Activated effector memory CD4-positive, alpha-beta T cell treated with Interleukin-2 at 50 U/mL for 16 hours (primary cell): ENCODE measurements at places on chromosomes 7 and 10.

DNA sequence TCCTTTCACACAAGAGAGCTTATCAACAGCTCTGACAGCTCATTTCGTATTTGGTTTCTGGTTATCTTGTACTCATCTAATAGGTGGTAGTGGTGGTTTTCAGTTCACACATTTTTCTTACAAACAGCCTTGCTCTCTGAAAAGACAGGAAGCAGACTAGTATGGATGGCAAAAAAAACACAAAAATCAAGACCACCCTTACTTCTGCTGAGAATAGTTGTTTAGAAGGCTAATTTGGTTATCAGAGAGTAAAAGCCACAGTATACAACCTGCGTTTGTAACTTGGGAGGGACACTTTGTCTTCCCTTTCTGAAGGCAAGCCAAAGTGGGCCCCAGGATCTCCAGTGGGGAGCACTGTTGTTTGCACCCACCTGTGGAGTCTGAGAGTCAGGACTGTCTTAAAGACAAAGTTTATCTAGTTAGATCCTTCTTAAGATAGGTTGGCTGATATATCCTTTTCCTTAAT is 68.0 kb downstream of the PIP4K2A start:
- DNase-seq: no peak

GRCh38 chr10:113337142-113337541 is 215.7 kb upstream of the HABP2 start:
- no peak for DNase-seq

DNA sequence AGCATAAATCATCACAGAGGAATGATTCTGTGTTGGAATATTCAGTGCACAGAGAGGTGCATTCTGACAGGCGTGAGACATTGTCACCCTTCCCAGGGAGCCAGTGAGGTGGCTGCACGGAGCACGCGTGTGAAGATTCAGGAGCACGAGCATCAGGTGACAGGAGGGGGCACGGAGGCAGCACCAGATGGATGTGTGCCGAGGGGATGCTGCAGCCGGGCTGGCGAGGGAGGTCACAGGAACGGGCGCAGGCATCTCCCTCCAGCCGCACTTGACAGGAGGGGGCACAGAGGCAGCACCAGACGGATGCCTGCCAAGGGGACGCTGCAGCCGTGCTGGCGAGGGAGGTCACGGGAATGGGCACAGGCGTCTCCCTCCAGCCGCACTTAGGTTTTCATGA is 66.5 kb downstream of the DIP2C start:
- no peak for DNase-seq

DNA sequence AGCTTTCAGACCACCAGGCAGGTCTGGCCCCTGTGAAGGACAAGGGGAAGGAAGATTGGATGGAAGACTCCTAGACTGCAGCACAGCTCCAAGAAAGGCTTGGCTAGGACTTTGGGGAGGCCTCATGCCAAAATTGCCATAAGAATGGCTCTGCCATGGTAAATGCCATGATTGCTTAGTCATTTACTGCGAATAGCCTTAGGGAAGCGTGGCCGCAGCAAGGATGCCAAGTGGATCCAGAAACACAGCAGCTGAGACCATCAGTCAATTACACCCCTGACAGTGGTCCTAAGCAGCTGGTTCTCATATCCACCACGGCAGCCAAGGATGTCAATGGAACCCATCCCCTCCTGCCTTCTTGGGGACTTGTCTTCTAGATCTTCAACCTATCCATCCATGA is 88.2 kb upstream of the AUTS2 start:
- DNase-seq: no peak

DNA sequence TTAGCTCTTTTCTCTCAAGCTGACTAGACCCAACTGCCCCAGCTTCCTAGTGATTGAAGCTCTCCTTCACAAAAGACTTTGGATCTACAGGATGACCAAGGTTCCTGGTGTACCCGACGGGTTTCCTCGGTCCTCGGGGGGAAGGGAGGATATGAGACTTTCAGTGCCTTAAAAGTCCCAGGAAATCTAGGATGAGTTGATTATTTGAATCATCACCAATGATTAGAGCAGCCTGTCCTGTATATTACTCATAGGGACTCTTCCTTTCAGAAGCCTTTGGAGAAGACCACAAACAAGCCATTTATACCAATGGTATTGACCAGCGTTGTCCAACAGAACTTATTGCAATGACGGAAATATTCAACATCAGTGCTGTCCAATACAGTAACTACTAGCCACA is 6.1 kb upstream of the ACTA2 start:
- DNase-seq: no peak

DNA sequence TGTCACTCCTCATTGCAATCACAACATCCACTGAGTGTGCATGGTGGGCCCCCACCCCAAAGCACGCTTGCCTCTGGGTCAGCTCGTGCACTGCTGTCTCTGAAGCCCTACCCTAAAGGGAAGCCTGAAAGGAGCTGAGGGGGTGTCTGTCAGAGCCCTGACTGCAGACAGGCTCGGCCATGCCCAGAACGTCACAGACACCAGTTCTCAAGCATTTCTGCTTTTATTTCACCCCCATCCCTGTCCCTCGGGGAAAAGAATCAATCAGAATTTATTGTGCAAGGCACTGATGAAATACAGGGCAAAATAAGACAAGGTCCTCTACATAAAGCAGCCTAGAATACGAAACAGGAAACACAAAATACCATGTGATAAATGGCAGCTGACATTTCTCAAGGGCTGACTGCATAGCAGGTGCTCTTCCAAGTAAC is 231.8 kb downstream of the WDR37 start:
- no peak for DNase-seq

DNA sequence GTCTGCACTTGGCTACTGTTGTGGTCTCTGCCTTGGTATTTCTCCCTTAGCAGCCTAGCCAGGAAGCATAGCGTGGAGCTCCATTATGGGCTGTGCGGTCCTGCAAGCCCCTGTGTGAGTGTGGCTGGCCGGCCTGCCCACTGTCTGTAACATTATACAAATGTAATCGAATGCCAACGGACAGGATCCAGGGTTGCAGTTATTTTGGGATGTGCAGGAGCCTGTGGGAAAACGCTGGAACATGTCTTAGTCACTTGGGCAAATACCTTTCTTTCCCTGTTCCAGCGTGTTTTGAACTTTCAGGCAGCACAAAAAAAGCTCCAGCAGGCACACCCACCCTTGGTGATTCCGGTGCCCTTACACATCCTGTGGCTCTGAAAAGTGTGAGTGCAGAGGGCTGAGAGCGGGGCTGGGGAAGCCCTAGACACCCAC is 29.5 kb downstream of the BAG3 start:
- no peak for DNase-seq

GRCh38 chr10:30645340-30645827 is 15.8 kb upstream of the LYZL2 start:
- no peak for DNase-seq

DNA sequence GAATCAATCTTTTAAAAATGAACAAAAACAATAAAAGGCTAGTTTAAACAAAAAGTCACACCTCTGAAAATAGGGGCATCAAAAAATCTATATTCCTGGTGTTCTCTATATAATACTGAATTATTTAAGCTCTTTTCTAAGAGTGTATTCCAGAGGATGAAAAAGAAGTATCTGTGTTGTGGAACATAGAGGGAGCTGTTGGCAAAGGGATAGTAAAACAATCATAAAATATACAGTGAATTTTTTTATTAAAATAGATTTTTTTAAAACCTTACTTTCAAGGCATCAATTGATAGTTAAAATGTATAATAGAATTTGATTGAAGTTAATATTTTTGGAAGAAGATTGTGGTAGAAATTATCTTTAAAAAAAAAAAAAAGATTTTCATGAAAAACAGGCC is 1409.1 kb upstream of the CELF2 start:
- no peak for DNase-seq

DNA sequence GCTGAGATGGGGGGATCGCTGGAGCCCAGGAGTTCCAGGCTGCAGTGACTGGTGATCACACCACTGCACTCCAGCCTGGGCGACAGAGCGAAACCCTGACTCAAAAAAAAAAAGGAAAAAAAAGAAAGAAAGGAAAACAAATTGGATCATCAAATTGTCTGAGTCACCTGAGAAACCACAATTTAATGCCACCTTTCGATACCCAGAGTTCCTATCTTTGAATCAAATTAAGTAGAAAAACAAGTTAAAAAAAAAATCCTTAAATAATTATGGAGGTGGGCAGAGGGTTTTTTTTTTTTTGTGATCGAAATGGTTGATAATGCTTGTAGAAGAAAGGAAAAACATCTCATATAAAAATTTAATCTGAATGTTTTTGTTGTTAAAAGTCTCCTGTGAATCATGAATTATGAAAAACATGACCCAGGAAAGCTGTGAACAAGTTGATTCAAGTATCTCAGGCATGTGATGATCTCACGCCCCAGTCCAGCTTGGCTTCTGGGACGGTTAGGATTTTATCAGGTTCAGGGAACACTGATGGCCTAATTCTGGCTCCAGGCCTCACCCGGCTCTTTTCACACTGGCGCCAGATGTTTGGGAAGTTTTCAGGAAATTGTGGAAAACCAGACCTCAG is 25.3 kb upstream of the CUX1 start:
- no peak for DNase-seq

DNA sequence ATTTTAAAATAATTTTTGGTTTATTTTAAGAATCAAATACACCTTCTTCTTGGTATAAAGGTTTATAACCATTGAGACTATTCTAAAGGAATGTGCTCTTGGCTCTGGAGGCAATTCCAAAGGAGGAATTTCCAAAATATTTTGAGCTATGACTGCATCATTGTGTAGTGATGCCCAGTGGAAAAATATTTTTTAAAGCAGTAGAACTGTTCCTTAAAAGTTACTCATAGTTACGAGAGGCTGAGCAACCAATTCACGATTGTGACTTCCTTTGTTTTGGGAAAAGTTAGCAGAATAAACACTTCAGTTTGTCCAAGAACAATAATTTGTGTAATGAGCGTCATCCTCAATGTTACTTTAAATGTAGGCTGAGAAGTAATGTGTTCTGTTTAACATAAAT is 233.6 kb downstream of the BAMBI start:
- no peak for DNase-seq

DNA sequence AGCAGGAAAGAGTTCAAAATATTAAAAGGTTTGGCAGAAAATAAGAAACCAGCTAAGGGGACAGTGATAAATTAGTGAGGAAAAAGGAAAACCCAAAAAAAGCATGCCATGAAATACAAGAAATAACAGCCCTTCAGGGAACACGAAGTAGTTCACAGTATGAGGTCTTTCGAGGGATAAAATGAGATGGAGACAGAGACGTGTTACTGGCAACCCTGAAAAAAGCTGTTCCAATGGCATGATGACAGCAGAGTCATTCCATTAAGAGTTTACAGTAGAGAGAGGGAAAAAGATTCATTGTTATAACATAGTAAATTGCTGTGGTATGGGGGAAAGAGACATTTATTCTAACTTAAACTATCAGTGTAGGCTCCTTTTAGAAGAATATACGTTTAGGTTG is 391.2 kb downstream of the ANKRD7 start:
- no peak for DNase-seq

DNA sequence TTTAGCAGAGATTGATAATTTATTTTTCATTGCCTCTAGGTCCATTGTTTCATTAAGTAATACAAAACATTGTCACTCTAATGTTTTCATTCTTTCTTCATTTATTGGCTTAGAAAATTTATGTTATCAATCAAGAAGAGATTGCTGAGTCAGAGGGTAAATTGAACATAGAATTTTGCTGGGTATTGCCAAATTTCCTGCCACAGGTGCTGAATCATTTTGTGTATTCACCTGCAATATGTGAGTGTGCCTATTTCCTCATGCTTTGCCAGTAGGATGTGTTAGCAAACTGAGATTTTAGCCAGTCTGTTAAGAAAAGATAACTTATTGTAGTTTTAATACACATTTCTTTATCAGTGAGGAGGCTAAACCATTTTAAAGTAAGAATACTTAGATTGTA is 38.0 kb downstream of the MARCHF5 start:
- no peak for DNase-seq

GRCh38 chr10:56871160-56871668 is 510.2 kb upstream of the ZWINT start:
- DNase-seq: no peak

- DNase-seq: no peak
Measured at GRCh38 chr10:96260014-96260413, 11.4 kb downstream of the BLNK start.

GRCh38 chr10:74558897-74559296 is 267.5 kb upstream of the KAT6B start:
- no peak for DNase-seq

DNA sequence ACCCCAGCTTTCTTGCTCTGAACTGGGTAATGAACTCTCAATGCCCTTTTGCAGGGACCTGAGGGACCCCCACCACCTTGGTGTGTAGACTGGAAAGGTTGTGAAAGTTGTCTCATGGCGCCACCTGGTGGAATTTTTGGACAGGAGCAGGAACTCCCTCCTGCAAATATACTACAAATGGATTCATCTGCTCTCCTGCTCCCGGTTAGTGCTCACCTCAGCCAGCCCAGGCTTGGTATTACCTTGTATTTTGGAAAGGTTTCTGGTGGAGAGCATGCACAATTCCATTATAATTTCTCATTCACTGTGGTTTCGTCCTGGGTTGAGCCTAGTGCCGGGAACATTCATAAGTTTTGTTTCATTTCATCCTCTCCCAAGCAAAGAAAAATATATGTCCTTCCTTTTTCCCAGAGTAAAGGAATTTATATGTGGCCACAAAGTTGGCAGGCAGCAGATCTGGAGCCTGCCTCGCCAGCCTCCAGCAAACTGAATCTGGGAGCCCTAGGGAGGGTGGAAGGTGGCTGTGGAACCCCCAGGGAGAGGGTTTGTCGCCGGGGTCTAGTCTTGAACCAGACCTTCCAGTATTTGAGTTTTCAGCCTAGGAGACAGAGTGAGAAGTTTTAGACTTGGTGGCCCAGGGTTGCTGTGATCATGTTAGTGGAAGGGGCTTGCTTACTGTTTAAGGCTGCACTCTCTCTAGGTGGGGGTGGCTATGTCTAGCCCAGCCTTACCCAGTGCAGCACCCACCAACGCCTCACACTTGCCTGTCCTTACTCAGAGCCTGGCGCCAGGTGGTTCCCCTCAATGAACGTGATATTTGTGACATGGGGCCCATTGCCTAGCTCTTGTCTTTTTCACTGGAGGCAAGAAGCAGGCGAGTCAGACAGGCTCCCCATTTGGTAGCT is 9.5 kb downstream of the FAM241B start:
- peak; percentile 44 for DNase-seq

DNA sequence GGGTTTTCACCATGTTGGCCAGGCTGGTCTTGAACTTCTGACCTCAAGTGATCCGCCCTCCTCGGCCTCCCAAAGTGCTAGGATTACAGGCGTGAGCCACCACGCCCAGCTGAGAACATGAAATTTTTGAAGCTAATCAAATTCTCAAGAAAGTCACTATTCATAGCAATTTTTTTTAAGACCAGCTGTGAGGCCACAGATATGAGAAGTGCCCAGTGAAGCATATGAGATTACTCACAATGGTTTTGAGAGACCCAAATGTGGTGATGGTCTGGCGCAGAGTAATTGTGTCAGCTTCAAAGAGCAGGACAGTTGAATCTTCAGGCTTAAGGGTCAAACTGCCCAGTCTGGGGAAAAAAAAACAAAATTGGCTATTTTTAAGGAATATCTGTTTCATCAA is 16.2 kb downstream of the NCOA4 start:
- no peak for DNase-seq

GRCh38 chr7:20236790-20237189 is 19.6 kb upstream of the MACC1 start:
- DNase-seq: no peak

GRCh38 chr10:111739125-111739873 is 444.3 kb downstream of the GPAM start:
- no peak for DNase-seq

GRCh38 chr7:953547-954327 is 743 bp downstream of the ADAP1 start:
- DNase-seq: no peak

- DNase-seq: no peak
Measured at GRCh38 chr10:127415901-127416581, 133.1 kb upstream of the NPS start.
